ENCODE measurements at places on chromosomes 1 and 21.

DNA sequence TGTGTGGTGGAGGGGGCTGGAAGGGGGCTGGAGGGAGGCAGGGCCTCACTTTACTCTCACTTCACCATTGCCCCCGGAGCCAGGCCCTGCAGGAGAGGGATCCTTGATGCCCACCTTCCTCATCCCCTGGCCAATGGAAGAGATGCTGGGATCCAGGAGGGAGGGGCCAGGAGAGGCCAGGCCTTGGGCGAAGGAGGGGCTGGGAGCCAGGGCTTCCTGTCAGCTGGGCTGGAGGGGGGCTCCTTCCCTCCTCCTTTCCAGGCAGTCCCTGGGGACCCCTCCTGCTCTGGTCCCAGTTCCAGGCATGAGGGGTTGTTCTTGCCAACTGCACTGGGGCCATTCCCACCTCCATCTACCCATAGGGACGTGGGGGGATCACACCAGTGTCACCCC lies 5.7 kb downstream of the AHDC1 start:
- H3K4me3 ChIP-seq: peak overlapping the region; percentile 76
- no peaks in the 10 kb centered on the region for H3K36me3 ChIP-seq
- peaks cover 2% of the 10 kb centered on the region for H3K27me3 ChIP-seq
- no peak overlapping the region for H3K27ac ChIP-seq

DNA sequence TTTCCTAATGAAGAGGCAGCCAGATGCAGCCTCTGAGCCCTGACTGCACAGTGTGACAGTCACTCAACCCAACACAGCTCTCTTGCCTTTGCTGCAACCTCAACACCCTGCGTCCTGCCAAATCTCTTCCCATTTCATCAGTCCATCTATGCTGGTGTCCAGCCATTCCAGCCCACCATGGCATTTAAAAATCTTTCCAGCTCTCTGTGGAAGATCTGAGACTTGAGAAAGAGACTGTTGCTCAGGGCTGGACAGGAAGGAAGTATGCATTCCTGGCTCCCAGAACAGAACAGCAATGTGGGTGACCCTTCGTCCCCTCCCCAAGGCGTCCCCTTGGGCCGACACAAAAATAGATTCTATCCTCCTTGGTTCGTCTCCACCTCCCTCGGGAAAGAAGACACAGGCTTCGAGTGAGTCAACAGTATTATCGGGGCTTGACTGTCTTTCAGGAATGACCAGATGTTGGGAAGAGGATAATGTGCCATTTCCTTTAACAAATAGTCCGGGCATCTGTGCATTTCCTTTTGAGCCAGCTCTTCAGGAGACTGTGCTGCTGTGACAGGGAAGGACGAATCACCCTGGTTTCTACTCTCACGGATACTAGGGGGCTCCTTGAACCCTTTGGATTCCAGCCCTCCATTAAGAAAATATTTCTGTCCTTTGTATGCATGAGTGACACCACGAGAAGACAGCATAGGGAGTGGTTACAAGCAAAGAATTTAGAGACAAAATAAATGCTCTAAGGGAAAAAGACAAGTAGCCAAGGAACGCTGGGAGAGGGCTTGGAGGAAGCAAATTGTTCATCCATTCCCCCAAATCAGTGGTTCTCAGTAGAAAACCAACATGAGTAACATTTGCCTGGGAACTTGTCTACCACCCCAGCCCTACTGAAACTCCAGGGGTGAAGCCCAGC lies 111.4 kb upstream of the CDC42BPA start:
- no peaks in the 10 kb centered on the region for H3K36me3 ChIP-seq
- no peaks in the 10 kb centered on the region for H3K27me3 ChIP-seq
- H3K27ac ChIP-seq: peak overlapping the region; percentile 51
- H3K4me3 ChIP-seq: no peak overlapping the region
- DNase-seq: no peak
- peaks cover 33% of the 10 kb centered on the region for H3K4me1 ChIP-seq

DNA sequence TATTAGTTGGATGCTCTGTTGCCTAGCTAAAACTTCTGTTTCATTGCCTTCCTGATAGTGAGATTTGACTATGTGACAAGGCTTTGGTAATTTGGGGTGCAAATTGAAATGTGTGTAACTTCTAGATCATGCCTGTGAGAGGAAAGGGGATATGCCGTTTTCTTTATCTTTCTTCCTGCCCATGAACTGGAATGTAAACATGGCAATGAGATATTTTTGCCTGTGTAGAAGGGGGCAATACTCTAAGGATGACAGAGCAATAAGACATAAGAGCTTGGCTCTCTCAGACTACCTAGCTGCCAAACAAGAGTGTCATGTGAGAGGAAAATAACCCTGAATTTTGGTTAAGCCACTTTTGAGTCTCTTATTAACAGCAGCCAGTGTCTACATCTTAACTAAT lies 49.7 kb downstream of the RAP1A start:
- H3K27ac ChIP-seq: no peak overlapping the region
- no peak for DNase-seq
- H3K4me3 ChIP-seq: no peak overlapping the region

GRCh38 chr1:184992271-184992670 lies 18.0 kb upstream of the NIBAN1 start:
- H3K27ac ChIP-seq: no peak overlapping the region
- DNase-seq: no peak
- H3K4me1 ChIP-seq: no peaks in the 10 kb centered on the region
- peaks cover 17% of the 10 kb centered on the region for H3K27me3 ChIP-seq
- H3K36me3 ChIP-seq: no peaks in the 10 kb centered on the region

DNA sequence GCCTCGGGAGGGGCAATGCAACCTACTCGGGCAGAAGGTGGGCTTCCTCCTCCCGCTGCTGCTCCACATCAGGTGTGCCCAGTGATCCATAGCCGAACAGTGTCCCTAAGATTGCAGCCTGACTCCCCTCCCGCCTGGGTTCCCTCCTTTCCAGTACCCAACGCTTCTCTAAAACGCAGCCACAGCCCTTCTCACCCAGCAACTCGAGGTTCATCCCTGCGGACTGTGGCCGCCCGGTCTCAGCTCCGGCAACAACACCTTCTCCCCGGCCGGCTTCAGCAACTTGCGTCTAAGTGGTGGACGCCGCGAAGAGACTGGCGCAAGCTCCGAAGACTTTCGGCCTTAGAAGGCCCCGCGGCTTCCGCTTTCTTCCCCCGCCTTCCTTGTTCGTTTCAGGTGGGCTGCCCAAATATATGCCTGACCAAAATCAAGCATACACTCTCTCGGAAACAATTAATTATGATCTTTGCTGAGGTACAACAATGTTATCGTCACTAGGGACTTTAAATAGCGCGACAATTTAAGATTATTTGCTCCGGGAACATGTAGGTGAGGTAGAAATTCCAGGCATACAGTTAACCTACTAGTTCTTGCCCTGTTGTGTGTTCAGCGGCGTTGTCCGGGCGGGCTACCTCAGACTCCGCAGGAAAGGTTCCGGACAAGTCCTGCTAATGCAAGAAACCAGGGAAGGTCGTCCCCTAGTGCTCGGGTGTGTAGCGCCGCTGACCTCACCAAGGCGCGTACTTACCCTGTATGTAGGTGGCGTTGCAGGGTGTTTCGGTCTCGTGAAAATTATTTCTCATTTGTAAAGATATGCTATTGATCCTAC lies at the start of gene RBBP5:
Gene RBBP5 (minus strand): TSS at position 319 of the 829 bp plus-strand sequence. CDS start 105 bp downstream, at position 214.
- H3K4me1 ChIP-seq: peaks cover 31% of the 10 kb centered on the region
- H3K27me3 ChIP-seq: no peaks in the 10 kb centered on the region
- DNase-seq: peak; percentile 89

DNA sequence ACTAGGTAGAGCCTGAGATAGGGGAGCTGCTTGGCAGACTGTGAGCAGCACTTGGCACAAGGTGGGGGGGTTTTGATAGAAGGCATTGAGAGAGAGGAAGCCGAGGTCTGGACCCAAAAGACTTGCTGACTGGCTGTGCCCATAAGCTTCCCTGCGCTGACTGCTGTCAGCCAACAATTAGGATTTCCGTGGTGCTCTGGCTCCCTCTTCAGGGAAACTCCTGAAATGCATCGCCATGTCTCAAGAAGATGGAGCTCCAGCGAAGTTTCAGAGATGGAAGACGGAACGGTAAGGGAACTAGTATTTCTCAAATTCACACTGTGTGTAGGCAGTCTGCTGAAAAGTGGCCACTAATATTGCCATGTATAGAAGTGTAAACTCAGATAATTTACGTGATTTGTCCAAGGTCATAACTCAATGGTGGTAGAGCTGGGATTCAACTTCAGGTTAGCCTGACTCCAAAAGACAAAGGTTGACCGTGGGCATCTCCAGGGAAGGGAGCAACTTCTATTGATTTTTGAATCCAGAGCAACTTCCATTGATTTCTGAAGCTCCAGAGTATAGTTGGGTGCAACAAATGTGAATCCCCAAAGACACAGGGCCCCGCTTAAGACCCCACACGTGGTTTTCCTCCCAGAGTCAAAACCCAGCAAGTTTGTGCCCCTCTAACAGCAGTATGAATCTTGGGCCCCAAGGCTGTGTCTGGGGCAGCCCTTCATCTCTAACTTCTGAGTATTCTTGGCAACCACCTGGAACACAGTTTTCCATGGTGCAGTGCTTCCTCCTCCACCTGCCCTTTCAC lies 44.5 kb upstream of the CRNN start:
- no peaks in the 10 kb centered on the region for H3K4me1 ChIP-seq
- H3K27me3 ChIP-seq: no peaks in the 10 kb centered on the region
- no peak overlapping the region for H3K4me3 ChIP-seq
- DNase-seq: peak; percentile 16

DNA sequence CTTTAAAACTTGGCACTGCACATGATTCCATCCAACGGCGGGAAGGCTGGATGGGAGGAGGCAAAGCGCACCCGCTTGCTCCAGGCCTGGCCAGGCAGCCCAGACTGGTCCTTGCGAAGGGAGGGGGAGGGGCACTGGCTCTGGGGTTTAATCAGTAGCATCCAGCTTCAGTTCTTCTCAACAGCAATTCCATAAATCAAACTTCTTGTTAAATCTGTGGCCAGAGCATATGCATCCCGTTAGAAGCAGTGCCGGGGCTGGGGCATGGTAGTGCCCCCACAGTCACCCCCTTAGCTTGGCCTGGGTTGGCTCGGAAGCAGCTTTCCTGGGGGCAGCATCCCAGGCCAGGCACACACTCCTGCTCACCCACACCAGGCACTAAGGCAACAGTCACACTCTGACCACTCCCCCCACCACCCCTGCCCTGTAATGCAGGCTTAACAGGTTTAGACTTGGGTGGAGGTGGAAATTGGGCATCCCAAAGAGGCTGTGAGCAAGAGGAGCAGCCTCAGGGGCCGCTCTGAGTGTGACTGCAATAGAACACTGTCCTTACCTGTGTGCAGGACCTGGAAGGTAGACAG lies 94.1 kb upstream of the CASZ1 start:
- peaks cover 69% of the 10 kb centered on the region for H3K27me3 ChIP-seq
- H3K27ac ChIP-seq: no peak overlapping the region
- H3K4me3 ChIP-seq: peak overlapping the region; percentile 21
- no peak for DNase-seq
- H3K4me1 ChIP-seq: peaks cover 14% of the 10 kb centered on the region
- H3K36me3 ChIP-seq: no peaks in the 10 kb centered on the region

- no peaks in the 10 kb centered on the region for H3K4me1 ChIP-seq
- H3K36me3 ChIP-seq: no peaks in the 10 kb centered on the region
- peaks cover 20% of the 10 kb centered on the region for H3K27me3 ChIP-seq
- H3K4me3 ChIP-seq: no peak overlapping the region
These were observed 2.5 kb downstream of the CNR2 start for GRCh38 chr1:23910553-23911246.

- no peak overlapping the region for H3K4me3 ChIP-seq
- H3K4me1 ChIP-seq: no peaks in the 10 kb centered on the region
- no peaks in the 10 kb centered on the region for H3K27me3 ChIP-seq
These were observed 365.1 kb upstream of the VAMP3 start for GRCh38 chr1:7405844-7406500.

- H3K27me3 ChIP-seq: no peaks in the 10 kb centered on the region
- DNase-seq: no peak
- H3K36me3 ChIP-seq: peaks cover 13% of the 10 kb centered on the region
- H3K27ac ChIP-seq: no peak overlapping the region
These were observed 35.4 kb upstream of the DPH5 start for GRCh38 chr1:101060992-101061391.

- H3K27me3 ChIP-seq: no peaks in the 10 kb centered on the region
- no peak overlapping the region for H3K27ac ChIP-seq
- peak; percentile 71 for DNase-seq
- H3K4me1 ChIP-seq: peaks cover 24% of the 10 kb centered on the region
- no peak overlapping the region for H3K4me3 ChIP-seq
These were observed 44.0 kb downstream of the TRIM62 start for GRCh38 chr1:33137800-33138199.

GRCh38 chr1:16275591-16275990 lies 38.6 kb upstream of the CPLANE2 start:
- DNase-seq: no peak
- peaks cover 18% of the 10 kb centered on the region for H3K4me1 ChIP-seq
- no peak overlapping the region for H3K27ac ChIP-seq
- no peak overlapping the region for H3K4me3 ChIP-seq
- no peaks in the 10 kb centered on the region for H3K27me3 ChIP-seq

GRCh38 chr1:25566730-25567341 lies 23.4 kb downstream of the LDLRAP1 start:
- peak overlapping the region; percentile 84 for H3K27ac ChIP-seq
- no peaks in the 10 kb centered on the region for H3K27me3 ChIP-seq
- H3K4me1 ChIP-seq: peaks cover 85% of the 10 kb centered on the region

GRCh38 chr21:25169370-25169769 lies 437.9 kb downstream of the MRPL39 start:
- no peaks in the 10 kb centered on the region for H3K4me1 ChIP-seq
- no peak overlapping the region for H3K4me3 ChIP-seq
- no peaks in the 10 kb centered on the region for H3K27me3 ChIP-seq

DNA sequence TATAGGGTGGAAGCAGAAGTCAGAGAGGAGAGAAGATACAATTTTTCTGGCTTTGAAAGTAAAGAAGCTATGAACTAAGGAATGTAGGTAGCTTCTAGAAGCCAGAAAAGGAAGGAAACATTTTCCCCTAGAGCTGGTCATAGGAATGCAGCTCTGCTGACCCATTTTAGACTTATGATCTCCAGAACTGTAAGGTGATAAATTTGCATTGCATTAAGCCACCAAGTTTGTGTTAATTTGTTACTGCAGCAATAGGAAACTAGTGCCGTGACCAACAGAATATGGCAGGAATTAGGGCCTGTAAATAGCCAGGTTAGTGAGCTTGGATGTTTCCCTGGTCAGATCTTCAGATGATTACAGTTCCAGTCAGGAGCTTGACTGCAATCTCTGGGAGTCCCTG lies 244.3 kb upstream of the C1orf105 start:
- H3K4me1 ChIP-seq: no peaks in the 10 kb centered on the region
- H3K4me3 ChIP-seq: no peak overlapping the region
- H3K36me3 ChIP-seq: no peaks in the 10 kb centered on the region
- no peak for DNase-seq

DNA sequence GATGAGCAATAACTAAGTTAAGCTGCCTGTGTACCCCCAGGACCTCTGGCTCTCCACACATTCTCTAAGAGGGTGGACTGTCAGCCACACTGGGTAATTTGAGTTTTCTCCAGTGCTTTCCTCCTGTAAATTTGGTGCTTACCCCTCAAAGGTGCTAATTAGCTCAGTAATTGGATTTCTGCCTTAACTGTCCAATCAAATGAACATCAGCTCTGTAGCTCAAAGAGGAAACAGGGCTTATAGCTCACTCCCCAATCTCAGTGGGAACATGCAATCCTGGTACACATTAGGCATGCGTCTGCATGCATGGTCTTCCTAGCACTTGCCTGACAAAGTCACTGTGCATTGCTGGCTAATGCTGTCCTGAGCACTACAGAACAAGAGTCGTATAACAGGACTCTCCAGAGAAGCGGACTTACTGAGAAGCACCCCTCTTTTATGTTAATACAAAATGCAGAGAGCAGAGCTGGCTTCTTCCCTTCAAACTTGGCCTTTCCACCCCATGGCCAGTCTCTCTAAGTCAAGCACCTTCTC lies 110.1 kb downstream of the NTPCR start:
- H3K36me3 ChIP-seq: peaks cover 17% of the 10 kb centered on the region
- no peaks in the 10 kb centered on the region for H3K27me3 ChIP-seq
- DNase-seq: no peak
- no peak overlapping the region for H3K27ac ChIP-seq
- no peak overlapping the region for H3K4me3 ChIP-seq

GRCh38 chr1:180533266-180533987 lies 25.3 kb upstream of the OVAAL start:
- peaks cover 16% of the 10 kb centered on the region for H3K4me1 ChIP-seq
- H3K27me3 ChIP-seq: no peaks in the 10 kb centered on the region
- H3K4me3 ChIP-seq: no peak overlapping the region
